SK-N-SH (cell line): ENCODE measurements at places on chromosomes 16 and 17. TPM values are rescaled to one million over a fixed set of nuclear protein-coding genes. Genes with fewer than 3 reads are reported as not detected.
A peak's percentile ranks its signal among the peaks of the same experiment; 100 is the strongest.

GRCh38 chr17:68029512-68030215 is 5.9 kb upstream of the KPNA2 start:
- DNase-seq = no peak

- no peak for DNase-seq
Measured at GRCh38 chr17:50279181-50279526, 4.9 kb downstream of the TMEM92 start.

- no peak for DNase-seq
Measured at GRCh38 chr16:7419441-7419840, 86.8 kb downstream of the RBFOX1 start.

DNA sequence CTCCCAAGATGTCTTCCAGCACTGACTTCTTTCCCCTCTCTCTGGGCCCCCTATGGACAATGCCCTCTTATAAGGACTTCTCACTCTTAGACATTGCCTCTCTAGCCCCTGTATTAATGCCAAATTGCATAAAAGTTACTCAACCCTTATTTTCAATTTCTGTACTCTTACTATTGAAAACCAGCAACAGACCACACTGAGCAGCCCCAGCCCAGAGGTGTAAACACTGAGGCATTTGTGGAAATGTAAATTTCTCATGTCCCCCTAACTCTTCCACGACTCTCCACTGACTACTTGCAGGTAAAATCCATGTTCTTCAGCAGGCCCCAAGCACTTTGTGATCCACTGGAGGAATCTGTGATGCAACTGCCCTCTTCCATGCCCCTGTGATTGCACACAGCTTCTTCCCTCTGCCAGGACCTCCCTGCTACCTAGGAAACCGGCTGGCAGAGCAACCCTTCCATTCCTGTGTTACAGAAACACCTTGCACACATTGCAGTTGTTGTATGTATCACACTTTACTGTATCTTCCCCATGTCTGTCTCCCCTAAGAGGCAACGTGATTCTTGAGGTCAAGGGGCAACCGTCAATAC is 4.4 kb downstream of the N4BP1 start:
- no peak for DNase-seq

GRCh38 chr16:80899809-80900592 is 95.6 kb upstream of the CDYL2 start:
- DNase-seq = peak; percentile 68

DNA sequence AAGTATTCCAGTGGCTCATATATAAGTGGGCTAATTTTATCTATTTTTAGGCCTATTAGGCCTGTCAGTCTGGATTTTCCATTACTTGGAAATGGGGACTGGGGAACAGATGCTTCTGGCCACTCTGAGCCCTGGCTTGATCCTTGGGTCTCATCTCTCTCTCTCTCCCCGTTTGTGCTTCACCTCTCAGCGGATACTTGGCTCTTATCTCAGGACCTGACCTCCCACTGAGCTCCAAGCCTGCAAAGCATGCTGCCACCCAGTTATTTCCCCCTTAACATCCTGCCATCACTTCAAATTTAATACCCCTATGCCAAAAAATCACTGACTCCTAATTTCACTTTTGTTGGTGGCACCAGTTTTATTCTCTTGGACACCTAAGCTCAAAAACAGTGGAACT is 4.2 kb downstream of the ZNF843 start:
- DNase-seq = no peak

DNA sequence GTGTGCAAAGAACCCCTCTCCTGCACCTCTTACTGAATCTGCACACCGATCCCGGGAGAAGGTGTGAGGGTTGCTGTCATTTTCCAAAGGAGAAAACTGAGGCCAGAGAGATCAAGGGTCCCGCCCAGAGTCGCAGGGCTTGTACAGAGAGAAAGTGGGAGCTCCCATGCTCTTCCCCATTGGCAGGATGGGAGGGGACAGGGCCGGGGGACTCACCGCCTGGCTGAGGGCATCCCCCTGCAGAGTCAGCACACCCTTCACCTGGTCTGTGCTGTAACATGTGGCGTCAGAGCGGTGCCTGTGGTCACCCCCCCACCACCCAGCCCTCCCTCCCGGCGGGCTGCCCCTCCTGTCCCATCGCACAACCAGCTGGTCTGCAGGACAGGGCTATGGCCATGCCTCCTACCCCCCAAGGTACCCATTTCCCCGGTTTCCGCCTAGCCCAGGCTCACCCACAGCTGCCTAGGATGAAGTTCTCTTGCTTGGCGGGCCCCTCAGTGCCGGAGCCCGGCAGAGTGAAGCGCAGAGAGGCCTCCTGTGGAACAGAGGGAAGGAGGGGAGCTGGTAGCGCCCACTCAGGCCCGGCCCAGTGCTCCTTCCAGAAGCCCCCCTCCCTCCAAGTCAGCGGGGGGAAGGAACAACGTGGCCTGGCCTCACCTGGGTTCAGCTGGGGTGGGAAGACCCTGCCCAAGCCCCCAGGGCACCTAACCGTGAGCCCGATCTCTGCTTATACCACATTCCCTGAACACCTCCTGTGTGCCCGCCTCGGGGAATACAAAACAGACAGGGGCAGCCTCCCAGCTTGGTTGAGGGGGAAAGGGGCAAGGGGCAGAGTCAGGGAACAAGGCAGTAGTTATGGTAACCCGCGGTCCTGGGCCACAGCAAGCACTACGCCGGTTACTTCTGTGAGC is 1.1 kb downstream of the ROGDI start:
- DNase-seq = no peak

- no peak for DNase-seq
Measured at GRCh38 chr16:23579371-23579770, 16.7 kb downstream of the NDUFAB1 start.

DNA sequence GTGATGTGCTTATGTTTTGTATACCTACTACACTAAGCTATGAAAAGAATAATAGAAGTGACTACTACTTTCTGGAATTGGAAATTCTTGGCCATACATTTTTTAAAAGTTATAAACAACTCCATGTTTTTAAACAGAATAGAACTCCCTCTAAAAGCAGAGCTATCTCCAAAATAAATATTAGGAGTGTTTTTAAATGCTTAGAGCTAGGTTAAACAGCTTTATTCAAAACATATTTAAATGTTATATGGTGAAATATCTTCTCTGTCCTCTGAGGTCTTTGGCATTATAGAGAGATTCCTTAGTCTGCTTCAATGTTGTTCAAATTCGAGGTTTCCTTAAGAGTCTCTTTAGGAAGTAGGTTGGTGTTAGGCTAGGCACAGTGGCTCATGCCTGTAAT is 22.9 kb upstream of the PSMC5 start:
- no peak for DNase-seq

DNA sequence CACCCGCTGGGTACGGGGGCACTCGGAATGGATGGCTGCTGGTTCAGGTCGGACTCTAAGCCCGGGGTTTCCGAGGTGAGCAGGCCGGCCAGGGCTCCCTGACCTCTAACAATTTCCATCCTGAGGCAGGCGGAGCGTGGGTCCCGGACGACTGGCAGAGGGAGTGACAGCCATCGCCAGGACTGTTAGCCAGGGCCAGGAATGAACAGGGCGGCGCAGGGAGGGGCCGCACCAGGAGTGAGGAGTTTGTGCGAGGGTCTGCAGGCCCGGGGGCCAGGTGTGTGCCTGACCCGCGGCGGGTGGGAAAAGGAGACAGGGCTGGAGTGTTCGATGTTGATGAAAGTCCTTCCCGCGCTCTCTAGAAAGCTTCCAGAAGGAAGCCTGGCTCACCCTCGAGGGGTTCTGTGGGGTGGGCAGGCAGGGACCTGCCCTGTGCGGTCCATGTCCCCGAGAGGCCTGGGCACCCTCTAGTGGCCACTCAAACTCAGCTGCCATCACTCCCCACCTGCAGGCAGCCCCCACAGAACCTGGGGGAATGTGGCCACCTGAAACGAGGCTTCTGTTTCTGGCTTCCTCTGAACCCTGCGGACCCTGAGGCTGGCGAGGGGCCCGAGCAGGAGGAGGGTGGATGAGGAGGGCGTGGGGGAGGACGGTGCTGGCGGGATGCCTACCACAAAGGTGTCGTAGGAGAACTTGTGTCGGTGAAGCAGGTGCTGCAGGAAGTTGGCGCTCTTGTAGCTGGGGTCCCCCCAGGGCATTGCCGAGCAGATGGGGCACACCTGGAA is 8.2 kb downstream of the RNF166 start:
- DNase-seq = no peak

GRCh38 chr16:74281300-74281699 is 15.3 kb upstream of the PSMD7 start:
- DNase-seq = no peak

ADGRG1 gene
- polyA plus RNA-seq = 2.6 and 7.4 TPM in 2 replicates

DUS1L gene
- 144 and 163 TPM in 2 replicates for polyA plus RNA-seq

ADAP2 gene
- 0.39 and 0.42 TPM in 2 replicates for polyA plus RNA-seq

TNP2 gene
- polyA plus RNA-seq = not detected in 2 replicates

DNAI2 gene
- polyA plus RNA-seq = not detected in 2 replicates

SBK1 gene
- 0.36 and 0.55 TPM in 2 replicates for polyA plus RNA-seq
